Endothelial cell of umbilical vein (primary cell): ENCODE measurements at places on chromosomes 6 and 20. TPM values are rescaled to one million over a fixed set of nuclear protein-coding genes. Genes with fewer than 3 reads are reported as not detected.

DNA sequence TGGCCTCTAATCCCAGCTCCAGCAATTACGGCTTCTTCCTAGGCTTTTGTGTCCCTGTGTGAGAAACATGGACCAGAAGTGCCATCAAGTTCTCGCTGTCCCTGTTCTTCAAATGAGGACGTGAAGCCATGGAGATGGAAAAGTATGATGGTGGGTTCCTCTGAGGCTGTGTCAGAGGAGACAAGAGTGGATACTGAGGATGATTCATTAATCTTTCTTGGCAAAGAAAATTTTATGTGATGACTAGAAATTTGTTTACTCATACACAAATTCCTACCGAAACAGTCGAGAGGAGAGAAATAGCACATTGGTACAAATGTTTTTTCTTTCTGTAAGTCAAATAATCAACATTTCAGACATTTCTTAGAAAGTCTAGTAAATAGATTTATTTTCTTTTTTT lies 35.0 kb upstream of the PNRC1 start:
- no peak for DNase-seq

DNA sequence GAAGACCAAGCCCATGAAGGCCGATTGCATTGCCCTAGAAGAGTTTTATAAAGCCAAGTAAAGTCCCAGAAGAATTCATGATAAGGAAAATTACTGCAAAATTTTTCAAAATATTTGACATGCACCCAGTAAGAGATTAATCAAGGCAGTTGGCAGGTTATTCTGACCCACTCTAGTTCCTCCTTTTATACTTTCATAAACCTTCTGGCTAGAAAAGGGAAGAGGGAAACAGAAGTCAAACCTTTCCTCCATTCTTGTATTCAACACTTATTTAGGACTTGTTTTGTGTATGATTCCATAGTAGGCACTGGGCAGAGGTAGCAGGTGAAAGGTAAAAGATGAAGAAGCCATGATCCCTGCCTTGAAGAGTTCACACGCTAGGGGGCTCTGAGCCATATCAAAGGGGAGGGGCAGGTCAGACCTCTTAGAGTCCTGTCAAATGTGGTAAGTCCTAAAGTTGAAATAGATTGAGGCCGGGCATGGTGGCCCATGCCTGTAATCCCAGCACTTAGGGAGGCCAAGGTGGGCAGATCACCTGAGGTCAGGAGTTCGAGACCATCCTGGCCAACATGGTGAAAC lies 85.4 kb downstream of the NDUFAF5 start:
- no peak for DNase-seq

- DNase-seq: no peak
Observed at GRCh38 chr6:165581678-165582077, 81.4 kb downstream of the PDE10A start.

GRCh38 chr20:52668626-52669025 lies 303.5 kb upstream of the TSHZ2 start:
- no peak for DNase-seq

DNA sequence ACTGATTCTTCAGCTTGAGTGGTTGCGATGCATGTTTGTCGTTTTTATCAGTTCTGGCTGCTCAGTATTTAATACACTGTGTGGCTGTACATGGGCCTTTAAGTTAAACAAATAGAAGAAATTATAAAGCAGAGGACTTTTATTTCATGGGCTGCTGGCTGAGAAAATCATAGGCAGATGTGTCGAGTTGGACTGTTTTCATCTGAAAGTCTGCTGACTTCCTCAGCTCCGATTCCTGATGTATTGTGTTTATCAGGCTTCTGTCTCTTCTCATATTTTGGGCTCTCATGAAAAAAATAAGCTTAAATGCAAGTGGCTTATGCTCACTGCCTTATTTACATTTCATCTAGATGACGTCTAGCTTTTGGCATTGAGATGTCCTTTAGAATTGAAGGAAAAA lies 129.5 kb upstream of the GGTLC1 start:
- DNase-seq: peak; percentile 40

The ABCF1 gene
- 29.0 and 34.0 TPM in 2 replicates for polyA plus RNA-seq
